ENCODE measurements at places on chromosomes 4 and X.

GRCh38 chrX:69504626-69505612, 793 bp downstream of the NALF2 start:
- no peak for DNase-seq

GRCh38 chr4:151614561-151614960, 146.2 kb downstream of the GATB start:
- DNase-seq: no peak

- DNase-seq: no peak
These were observed 49.1 kb upstream of the TBC1D9 start for GRCh38 chr4:140805293-140805692.

- DNase-seq: no peak
These were observed 387.5 kb upstream of the FTHL17 start for GRCh38 chrX:31459361-31459760.

- no peak for DNase-seq
These were observed 25.0 kb upstream of the CD38 start for GRCh38 chr4:15753081-15753480.

GRCh38 chr4:70997036-70997435, 3.6 kb downstream of the DCK start:
- no peak for DNase-seq

Measured in mesothelial cell of epicardium (in vitro differentiated cells).